IMR-90 (cell line): ENCODE measurements at places on chromosomes 7 and 10.

DNA sequence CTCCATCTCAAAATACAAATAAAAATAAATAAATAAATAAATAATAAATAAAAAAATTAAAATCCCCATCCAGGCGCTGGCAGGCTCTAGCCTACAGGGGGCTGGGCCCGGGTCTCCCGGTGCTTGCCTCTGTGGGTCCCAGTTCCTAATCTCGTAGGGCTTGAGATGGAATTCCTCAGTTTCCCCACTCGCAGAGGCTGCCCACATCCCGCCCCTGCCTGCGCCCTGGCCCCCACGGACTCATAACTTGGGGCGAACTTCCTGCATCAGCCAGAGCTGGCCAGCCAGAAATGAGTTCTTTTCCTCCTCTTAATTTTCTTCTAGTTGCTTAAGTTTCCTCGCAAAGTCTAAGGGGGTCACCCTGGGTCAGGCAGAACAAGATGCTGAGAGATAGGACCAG is 22.0 kb upstream of the SRRM3 start:
- DNase-seq, result no peak

- no peak for DNase-seq
Observed at GRCh38 chr7:149797771-149798170, 24.4 kb upstream of the ZNF467 start.

DNA sequence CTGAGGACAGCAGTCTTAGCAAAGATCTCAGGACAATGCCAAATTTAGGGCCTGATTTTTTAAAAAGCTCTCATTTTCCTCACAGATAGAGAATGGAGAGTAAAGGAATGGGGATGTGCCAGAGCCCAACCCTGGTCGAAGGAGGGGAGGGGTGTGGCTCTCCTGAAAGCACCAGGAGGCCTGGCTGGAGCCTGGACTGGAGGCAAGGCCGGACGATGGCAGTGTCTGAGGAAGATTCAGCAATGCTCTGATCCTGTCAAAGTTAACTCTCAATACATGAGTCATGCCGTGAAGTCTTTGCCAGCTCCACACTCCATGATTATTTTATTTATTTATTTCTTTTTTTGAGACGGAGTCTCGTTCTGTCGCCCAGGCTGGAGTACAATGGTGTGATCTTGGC is 108.3 kb downstream of the UPF2 start:
- DNase-seq, result no peak

DNA sequence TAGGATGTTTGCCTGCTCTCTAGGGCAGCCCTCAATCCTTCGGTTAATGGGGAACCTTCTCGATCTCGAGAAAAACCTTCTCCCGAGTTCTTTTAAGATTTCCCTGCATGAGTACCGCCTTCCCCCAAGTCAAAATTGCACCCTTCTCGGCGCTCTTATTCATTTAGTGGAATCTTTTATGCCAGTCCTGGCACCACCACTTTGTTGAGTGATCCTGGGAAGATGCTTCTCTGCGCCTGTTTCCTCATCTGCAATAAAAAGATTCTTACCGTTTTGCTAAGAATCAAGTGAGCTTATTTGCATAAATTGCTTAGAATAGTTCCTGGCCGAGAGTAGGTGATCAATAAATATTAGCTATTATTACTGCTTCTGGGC is 697 bp downstream of the ARPC1A start:
- no peak for DNase-seq

DNA sequence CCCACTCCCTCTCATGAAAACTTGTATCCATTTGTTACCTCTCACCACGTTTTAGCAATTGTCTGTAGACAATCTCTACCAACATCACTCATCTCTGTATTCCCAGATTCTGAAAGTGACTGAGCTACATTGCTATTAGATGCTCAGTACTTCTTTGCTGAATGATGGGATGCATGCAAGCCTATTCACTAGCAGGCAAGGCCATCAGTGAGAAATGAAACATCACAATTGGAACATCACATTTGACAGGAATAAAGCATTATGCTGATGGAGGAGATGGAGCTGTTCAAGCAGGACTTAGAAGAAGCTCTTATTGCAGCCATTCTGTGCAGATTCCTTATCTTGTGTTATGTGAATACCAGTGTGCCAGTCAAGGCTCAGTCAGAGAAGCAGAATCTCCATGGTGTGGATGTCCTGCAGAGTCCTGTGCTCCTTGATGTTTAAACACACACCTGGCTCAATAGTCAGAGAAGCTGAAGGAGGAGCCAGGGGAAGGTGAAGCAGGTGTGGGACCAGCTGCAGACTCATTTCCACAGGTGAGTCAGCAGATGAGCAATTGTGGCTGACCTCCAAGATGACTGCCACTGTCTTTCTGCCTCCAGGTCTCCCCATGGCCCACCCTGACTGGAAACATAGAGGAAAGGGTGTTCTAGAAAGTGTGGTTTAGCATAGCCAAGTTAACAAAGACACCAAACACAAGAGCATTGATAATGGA is 965.5 kb downstream of the GRID1 start:
- no peak for DNase-seq

GRCh38 chr10:72552857-72553256 is 73.0 kb downstream of the MICU1 start:
- DNase-seq, result peak; percentile 90
